ENCODE measurements at places on chromosomes 16 and 17.

DNA sequence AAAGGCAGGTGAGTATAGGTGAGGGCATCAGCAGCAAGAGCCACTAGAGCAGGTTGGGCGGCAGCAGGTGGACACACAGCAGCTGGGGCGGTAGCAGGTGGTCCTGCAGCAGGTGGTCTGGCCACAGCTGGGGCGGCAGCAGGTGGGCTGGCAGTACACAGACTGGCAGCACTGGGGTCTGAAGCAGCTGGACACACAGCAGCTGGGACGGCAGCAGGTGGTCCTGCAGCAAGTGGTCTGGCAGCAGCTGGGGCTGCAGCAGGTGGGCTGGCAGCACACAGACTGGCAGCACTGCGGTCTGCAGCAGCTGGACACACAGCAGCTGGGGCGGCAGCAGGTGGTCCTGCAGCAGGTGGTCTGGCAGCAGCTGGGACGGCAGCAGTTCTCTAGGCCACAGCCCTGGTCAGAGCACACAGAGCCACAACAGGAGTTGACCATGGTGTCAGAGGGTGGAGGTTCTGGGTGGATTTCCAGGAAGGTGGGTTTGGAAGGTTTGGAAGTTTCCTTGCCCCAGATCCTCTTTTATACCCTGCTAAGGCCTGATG, at the start of gene KRTAP4-2:
Gene KRTAP4-2, minus strand, starts transcription at position 495 of the 545 bp plus-strand sequence. Its CDS starts 57 bp downstream, at position 438.
- no peak for DNase-seq

DNA sequence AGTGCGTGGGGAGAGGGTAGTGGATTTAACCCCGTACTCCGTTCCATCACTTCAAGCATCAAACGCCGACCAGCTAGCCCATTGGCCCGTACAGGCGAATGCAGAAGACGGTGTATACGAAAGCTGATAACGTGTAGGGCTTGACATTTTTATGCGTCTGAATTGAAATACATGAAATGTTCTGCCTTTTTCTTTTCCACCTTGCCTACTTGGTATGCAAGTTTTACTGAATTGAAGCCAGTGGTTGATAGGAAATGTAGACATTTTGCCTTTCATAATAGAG, 834 bp upstream of the STAT3 start:
- no peak for DNase-seq

DNA sequence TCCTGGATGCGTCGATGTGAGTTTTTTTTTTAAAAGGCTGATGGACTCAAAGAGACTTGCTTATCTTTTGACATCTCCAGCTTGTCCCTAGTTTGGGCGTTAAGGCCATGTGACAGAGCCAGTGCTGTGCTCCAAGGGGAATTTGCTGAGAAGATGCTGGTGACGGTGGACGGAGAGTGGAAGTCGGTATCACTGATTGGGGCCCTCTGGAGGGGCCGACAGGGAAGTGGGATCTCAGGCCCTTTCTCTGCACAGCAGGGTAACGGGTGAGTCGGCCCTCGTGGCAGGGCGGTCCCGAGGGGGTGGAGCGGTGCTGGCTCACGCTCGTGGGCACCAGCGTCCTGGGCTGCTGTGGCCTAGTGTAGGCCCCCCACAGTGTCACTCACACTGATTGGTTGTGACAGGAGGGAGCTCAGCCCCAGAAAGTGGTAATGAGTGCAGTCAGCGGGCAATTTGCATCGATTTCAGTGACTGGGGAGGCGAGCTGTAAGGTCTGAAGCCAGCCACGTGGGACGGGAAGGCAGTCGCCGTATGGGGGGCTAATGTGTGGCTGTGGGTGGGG, 91.3 kb downstream of the TBC1D16 start:
- peak; percentile 1 for DNase-seq

DNA sequence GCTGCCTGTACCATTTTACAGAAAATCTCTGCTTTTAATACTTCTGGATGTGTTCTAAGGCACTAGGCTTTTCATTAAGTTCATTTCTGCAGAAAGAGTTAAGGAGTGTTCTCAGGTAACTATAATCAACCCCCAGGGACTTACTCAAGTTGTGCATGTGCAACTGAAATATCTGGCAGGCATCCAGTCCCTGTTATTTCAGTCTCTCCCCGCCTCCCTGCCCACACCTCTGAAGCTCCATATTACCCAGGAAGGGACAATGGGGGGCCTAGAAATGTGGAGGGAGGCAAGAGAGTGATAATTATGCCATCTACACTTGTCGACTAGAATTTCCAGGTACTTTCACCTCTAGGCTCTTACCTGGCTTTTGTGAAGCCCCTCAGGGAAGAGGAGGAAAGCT, 432.2 kb downstream of the MAF start:
- no peak for DNase-seq

- no peak for DNase-seq
Observed at GRCh38 chr16:25135254-25135878, 23.8 kb downstream of the LCMT1 start.
